Lower lobe of right lung (tissue), 2 donors: ENCODE measurements at places on chromosomes 7 and 10. TPM values are rescaled to one million over a fixed set of nuclear protein-coding genes. Genes with fewer than 3 reads are reported as not detected.
A peak's percentile ranks its signal among the peaks of the same experiment; 100 is the strongest.

GRCh38 chr7:29192323-29192722 is 2.3 kb upstream of the CHN2 start:
- no peak overlapping the region for H3K4me3 ChIP-seq
- H3K4me1 ChIP-seq, result peaks cover 28% of the 10 kb centered on the region
- H3K27ac ChIP-seq, result no peak overlapping the region
- DNase-seq, result no peak
- no peaks in the 10 kb centered on the region for H3K36me3 ChIP-seq

GRCh38 chr10:1190052-1190395 is 133.8 kb downstream of the WDR37 start:
- no peaks in the 10 kb centered on the region for H3K36me3 ChIP-seq
- H3K27ac ChIP-seq, result no peak overlapping the region
- H3K27me3 ChIP-seq, result no peaks in the 10 kb centered on the region
- H3K4me1 ChIP-seq, result no peaks in the 10 kb centered on the region
- peak; percentile 29 for DNase-seq

DNA sequence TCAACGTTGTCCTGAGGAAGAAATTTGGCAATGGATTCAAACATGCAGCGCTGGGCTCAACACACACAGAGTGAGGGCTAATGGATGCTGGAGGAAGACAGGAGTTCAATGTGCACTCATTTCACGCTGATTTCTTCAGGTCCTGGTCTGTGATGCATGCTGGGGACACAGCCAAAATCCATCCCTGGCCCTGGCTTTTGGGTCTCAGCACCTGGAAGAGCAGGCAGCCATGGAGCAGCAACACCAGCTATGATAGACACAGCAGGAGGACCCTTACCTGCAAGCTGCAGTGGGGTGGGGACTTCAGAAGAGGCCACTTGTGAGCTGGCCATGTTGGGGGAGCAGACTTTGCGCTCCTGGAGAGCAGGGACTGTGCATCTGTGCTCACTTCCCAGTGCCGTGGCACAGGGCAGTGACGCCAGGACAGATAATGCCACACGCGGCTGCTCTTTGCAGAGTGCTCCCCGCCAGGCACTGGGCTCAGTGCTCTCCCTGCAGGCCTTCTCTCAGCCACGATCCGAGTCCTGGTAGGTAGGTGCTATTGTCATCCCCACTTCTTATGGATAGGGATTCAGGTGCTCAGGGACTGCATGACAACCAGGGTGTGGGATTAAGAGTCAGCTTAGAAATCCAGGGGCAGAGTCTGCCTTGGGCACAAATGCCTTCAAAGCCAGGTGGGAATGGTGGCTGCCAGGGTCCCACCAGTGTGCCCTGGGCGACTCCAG is 138.8 kb upstream of the UNC5B start:
- peaks cover 6% of the 10 kb centered on the region for H3K27me3 ChIP-seq
- no peaks in the 10 kb centered on the region for H3K36me3 ChIP-seq
- no peak overlapping the region for H3K4me3 ChIP-seq
- DNase-seq, result no peak
- H3K4me1 ChIP-seq, result no peaks in the 10 kb centered on the region

- peak overlapping the region; percentile 15 for H3K27ac ChIP-seq
- no peak overlapping the region for H3K4me3 ChIP-seq
- DNase-seq, result no peak
- no peaks in the 10 kb centered on the region for H3K4me1 ChIP-seq
- H3K27me3 ChIP-seq, result no peaks in the 10 kb centered on the region
Measured at GRCh38 chr10:72124989-72125388, 36.6 kb upstream of the SPOCK2 start.

- H3K4me3 ChIP-seq, result peak overlapping the region; percentile 77
- peak overlapping the region; percentile 92 for H3K27ac ChIP-seq
- H3K36me3 ChIP-seq, result peaks cover 42% of the 10 kb centered on the region
Measured at GRCh38 chr7:2523941-2524807, 4.6 kb downstream of the LFNG start.

DNA sequence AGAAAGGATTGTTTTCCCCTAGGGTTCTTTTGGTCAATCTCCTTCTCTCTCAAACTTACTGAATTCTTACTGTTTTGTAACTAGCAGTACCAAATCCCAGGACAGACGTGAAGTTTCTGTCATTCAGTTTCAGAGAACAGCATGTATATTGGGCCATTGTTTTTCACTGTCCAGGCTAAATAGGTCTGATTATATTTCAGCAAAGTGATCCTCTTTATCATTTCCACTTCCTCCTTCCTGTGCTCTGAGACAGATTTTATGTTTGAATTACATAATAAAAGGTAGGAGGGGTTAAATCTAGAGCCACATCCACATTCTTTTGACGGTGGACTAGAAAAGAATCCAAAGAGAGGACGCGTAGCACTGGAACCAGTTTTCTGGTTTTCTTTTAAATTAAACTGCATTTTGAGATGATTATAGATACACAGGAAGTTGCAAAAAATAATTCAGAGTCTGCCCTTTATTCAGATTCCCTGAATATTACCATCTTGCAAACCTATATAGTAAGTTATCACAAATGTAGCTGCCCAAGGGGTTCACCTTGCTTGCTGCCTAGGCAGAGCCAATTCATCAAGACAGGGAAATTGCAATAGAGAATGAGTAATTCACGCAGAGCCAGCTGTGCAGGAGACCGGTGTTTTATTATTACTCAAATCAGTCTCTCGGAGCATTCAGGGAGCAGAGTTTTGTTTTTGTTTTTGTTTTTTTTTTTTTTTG is 40.1 kb downstream of the AKR1E2 start:
- no peak overlapping the region for H3K27ac ChIP-seq
- H3K4me3 ChIP-seq, result no peak overlapping the region
- H3K36me3 ChIP-seq, result no peaks in the 10 kb centered on the region
- H3K4me1 ChIP-seq, result no peaks in the 10 kb centered on the region
- no peak for DNase-seq
- no peaks in the 10 kb centered on the region for H3K27me3 ChIP-seq

DNA sequence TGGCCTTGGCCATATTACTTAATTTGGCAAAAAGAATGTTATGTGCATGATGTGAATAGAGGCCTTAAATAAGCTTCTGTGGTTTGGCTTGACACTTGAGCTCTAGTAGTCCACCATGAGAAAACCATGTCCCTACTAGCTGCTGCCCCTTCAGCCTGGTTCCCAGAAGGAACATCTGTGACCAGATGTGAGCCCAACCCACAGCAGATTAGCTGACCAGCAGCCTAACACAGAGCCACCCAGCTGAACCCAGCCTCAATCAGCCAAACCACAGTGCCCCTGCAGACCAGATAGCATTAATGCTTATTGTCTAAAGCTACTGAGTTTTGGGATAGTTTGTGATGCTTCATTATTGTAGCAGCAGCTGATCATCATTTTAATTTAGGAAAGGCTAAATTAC is 16.6 kb downstream of the JAZF1 start:
- H3K27me3 ChIP-seq, result no peaks in the 10 kb centered on the region
- no peak overlapping the region for H3K27ac ChIP-seq
- H3K4me3 ChIP-seq, result no peak overlapping the region
- DNase-seq, result no peak
- H3K4me1 ChIP-seq, result no peaks in the 10 kb centered on the region

DNA sequence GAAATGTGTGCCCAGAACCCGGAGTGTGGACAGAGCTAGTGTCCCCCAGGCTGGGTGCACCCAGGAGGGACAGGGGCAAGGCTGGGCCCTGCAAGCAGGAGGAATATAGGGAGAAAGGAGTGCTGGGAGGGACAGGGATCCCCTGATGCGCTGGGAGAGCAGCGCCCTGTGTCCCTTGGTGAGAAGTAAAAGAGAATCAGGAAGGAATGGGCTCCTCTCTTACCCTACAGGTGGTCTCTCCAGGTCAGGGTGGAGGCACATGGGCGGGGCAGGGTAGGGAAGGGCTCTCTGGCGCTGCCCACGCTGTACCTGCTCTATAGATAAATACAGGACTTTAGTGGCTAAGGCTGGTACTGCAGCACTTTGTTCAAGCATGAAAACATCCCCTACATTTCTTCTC is 753.8 kb downstream of the GRID1 start:
- no peak for DNase-seq
- no peaks in the 10 kb centered on the region for H3K27me3 ChIP-seq
- no peak overlapping the region for H3K4me3 ChIP-seq
- H3K36me3 ChIP-seq, result no peaks in the 10 kb centered on the region
- no peaks in the 10 kb centered on the region for H3K4me1 ChIP-seq
- H3K27ac ChIP-seq, result no peak overlapping the region

The HACD1 gene
- 20.4 TPM for total RNA-seq

The MOGAT3 gene
- not detected for total RNA-seq
